ENCODE measurements at places on chromosomes 13 and 19.

DNA sequence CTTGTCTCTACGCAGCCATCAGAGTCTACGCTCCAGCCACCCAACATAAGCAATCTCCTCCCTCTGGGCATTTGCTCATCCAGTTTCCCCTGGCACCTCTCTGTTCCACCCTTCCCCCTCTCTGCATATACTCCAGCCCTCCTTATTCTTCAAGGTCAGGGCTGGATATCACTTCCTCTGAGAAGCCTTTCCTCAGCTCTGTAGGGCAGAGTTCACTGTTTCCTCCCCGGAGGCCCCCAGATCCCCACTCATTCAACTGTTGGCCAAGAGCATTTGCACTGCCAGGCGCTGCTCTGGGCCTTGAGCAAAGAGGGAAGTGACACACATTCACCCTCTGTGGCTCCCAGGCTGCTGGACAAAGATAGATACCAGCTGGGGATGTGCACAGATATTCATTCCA lies 3.3 kb downstream of the FCGRT start:
- DNase-seq = no peak

- DNase-seq = no peak
Observed at GRCh38 chr13:38697628-38698333, 10.9 kb downstream of the FREM2 start.

GRCh38 chr19:55625004-55625326 lies 599 bp upstream of the ZNF784 start:
- DNase-seq = no peak

- no peak for DNase-seq
Observed at GRCh38 chr19:38400361-38400760, 2.5 kb upstream of the FAM98C start.

- peak; percentile 78 for DNase-seq
Observed at GRCh38 chr19:16118489-16119033, 6.9 kb downstream of the RAB8A start.

- no peak for DNase-seq
Observed at GRCh38 chr19:41994521-41994971, 516 bp upstream of the ATP1A3 start.

GRCh38 chr19:33022472-33023116 lies 42.1 kb downstream of the RHPN2 start:
- no peak for DNase-seq

DNA sequence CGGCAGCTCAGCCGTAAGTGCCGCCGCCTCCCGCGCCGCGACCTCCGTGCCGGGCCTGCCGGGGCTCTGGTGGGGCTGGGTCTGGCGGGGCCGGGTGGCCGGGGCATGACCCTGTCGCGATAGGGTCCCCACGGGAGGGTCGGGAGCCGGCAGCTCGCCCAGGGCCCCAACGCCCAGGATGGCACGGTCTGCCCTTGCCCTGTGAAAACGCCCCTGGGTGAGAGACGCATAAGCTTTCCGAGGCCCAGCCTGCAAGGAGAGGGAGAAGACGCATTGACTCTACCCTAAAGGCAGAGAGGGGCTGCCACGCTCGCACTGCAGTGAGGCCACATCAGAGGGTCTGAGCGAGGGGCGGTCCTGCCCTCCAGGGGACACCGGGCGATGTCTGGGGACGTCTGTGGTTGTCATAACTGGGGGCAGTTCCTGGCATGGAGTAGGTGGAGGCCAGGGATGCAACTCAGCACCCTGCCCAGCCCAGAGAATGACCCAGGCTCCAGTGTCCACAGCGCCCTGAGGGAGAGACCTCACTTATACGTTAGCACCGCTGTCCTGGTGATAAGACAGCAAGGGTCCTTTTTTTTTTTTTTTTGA lies 539 bp downstream of the ZNF554 start:
- DNase-seq = no peak

DNA sequence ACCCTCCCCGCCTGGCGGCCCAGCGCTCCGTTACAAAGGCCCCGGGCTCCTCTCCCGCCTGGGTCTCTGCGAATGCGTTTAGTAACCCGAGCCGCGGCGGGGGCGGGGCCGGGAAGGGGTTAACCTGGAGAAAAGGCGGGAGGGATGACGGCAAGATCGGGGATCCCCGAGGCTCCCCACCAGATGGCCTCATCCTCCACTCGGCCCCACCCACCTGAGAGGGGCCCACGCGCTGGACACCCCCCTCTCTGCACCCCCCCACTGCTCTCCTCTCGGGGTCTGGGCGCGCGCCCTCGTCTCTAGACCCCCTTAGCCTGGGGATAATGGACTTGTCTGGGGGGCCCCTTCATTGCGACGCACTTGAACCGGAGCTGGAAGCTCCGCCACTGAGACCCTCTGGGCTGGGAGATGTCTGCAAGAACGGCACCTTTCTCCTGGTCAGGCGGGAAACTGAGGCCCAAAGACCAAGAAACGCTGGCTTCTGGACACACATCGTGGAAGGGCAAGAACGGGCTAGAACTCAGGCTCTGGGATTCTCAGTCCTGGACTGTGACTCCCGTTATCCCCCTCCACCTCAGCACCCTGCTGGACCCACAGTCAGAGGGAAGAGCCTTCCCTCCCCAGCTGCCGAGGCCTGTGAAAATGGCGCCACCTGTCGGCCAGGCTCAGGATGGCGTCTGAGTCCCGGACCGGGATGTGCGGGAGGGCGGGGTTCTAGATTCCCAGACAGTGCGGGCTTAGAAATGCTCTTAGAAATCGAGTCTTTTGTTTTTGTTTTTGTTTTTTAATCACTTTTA lies 2.9 kb upstream of the LTBP4 start:
- peak; percentile 77 for DNase-seq

- DNase-seq = no peak
Observed at GRCh38 chr19:31991984-31992655, 353.3 kb upstream of the ZNF507 start.

- no peak for DNase-seq
Observed at GRCh38 chr19:40717880-40718773, 1.2 kb downstream of the ITPKC start.

DNA sequence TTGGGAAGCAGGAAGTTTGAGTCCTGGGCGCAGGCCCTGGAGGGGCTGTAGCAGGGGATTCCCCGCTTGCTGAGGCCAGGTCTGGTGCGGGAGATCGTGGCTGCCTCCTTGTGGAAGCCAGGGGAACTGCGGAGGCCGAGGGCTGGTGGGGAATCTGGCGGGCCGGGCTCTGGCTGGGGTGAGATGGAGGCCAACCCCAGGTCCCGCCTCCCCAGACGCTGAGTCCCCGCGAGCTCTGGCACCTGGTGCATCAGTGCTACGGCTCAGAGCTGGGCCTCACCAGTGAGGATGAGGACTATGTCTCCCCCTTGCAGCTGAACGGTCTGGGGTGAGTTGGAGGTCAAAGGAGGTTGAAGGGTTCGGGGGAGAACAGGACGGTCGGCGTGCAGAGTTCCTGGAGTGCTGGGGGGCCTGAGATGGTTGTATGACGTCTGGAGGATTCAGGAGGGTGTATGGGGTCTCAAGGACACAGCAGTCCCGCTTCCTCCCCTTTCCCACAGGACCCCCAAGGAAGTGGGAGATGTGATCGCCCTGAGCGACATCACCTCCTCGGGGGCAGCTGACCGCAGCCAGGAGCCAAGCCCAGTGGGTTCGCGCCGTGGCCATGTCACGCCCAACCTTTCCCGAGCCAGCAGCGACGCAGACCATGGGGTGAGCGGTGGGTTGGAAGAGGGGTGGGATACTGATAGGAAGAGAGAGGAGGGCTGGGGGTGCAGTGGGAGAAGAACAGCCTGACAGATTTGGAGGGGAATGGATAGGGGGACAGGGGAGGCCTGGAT lies 13.1 kb downstream of the GRAMD1A start:
- DNase-seq = peak; percentile 63

DNA sequence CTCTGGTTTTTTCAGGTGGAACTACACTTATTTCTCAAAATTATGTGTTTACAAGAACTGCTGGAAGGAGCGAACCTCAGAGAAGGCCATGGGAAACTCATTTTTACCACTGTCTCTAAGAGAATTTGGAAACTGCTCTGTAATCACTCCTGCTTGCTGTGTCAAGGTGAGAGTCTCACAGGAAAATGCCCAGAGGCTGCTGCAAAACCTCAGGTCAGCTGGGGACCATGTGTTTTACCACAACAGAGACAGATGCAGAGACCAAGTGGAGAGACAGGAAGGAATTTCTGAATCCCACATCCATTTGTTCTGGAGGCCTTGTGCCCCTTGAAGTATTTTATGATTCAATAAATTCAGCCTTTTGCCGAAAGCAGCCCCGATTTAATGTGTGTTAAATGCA lies 743.8 kb upstream of the SLC10A2 start:
- DNase-seq = no peak

DNA sequence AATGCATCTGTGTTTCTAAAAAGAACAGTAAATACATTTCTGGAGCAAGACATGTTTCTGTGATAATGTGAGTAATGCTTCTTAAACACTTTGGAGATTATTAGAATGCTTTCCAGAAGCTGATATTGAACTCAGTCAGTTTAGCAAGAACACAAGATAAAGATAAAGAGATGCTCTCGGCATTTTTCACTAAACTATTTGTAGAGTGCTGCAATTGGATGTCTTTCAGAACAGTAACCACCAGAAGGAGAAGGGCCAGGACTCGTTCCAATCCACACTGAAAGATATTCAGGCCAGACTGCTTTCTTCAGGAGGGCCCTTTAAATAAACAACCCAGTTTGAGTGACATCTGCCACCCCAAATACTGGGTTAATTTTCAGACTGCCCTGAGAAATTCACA lies 456.0 kb downstream of the TBC1D4 start:
- no peak for DNase-seq

DNA sequence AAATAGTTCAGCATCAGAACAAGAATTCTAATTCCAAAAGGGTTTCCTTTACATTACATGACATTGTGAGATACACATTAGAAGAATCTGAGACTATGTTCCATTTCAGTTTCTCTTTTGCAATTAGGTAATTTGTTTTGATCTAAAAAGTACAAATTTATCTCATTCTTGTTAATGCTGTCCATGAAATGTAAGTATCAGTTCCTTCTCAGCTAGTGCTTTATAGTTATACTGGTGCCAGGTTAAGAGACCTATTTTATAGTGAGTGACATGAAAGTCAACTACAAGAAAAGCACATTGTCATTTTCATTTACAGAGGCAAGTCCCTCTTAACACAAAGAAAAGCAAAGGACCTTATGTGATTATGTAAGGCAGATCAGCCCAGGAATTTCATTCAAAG lies 43.9 kb downstream of the RCBTB2 start:
- no peak for DNase-seq

- DNase-seq = no peak
Observed at GRCh38 chr13:70249332-70250064, 141.2 kb upstream of the KLHL1 start.

GRCh38 chr13:46964789-46965527 lies 68.1 kb upstream of the HTR2A start:
- no peak for DNase-seq

- DNase-seq = no peak
Observed at GRCh38 chr13:87355451-87355850, 315.7 kb upstream of the SLITRK5 start.

DNA sequence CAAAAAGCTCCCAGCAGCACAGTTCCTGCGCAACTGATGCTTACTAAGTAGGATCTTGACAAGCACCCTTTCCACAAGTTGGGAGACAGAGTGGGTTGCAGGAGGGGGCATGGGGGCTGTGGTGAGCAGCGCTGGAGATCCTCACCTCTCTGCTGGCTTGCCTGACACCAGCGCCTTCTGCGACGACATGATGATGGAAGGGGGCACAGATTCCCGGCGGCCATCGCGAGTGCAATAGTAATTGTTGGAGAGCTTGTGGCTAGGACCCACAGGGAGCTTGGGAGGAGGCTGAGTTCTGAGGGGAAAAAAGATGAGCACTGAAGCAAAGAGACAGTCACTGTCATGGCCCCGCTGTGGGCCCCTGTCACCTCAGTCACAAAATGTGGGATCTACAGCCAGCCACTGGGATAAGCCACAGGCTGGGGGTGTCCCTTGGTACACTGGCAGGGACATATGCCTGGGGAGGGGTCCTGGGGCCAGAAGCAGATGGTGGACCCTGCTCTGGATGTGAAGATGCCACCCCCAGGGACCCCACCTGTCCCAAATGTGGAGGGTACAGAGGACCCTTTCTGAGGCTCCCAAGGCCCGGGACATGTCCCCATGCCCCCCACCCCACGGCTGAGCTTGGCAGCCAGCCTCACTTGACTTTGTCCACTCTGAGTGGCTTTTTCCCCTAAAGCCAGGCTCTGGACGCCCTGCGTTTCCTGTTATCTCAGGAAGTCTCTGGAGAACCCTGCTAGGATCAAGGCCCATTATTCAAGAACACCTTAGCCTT lies 4.6 kb downstream of the NDUFA7 start:
- DNase-seq = no peak

DNA sequence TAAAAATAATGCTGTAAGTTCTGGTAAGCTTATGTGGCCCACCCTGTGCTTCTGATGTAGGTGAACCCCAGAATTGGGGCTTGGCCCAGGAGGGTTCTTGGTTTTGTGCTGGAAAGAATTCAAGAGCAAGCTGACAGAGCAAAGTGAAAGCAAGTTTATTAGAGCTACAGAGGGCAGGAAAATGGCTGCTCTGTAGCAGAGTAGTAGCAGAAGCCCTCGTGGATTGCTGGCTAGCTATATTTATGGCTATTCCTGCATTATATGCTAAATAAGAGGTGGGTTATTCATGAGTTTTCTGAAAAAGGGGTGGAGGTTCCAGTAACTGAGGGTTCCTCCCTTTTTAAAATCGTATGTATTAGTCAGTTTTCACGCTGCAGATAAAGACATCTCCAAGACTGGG lies 20.6 kb upstream of the ZNF599 start:
- DNase-seq = no peak

GRCh38 chr13:108915634-108916512 lies 286.5 kb downstream of the MYO16 start:
- peak; percentile 87 for DNase-seq

DNA sequence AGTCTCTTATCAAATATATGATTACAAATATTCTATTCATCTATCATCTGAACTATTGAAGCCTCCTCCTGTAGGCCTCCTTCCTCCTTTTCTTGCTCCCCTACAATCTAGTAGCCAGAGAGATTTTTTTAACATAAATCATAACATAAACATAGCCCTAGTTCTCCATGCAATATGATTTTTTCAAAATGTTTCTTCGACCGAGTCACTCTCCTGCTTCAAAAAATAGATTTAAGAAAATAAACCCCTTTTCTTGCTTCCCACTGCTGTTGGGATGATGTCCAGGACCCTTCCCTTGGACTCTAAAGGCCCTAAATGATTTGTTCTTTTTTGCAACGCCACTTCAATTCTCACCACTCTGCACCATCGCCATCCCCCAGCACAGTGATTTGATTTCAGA lies 319.7 kb upstream of the TSHZ3 start:
- no peak for DNase-seq

- DNase-seq = no peak
Observed at GRCh38 chr13:41645331-41645730, 188.0 kb downstream of the RGCC start.

GRCh38 chr19:14519860-14520407 lies 1.7 kb upstream of the DNAJB1 start:
- DNase-seq = no peak

- DNase-seq = no peak
Observed at GRCh38 chr13:103033999-103034398, 32.2 kb downstream of the SLC10A2 start.
